ENCODE measurements at places on chromosomes 5 and 9.
A peak's percentile ranks its signal among the peaks of the same experiment; 100 is the strongest.

DNA sequence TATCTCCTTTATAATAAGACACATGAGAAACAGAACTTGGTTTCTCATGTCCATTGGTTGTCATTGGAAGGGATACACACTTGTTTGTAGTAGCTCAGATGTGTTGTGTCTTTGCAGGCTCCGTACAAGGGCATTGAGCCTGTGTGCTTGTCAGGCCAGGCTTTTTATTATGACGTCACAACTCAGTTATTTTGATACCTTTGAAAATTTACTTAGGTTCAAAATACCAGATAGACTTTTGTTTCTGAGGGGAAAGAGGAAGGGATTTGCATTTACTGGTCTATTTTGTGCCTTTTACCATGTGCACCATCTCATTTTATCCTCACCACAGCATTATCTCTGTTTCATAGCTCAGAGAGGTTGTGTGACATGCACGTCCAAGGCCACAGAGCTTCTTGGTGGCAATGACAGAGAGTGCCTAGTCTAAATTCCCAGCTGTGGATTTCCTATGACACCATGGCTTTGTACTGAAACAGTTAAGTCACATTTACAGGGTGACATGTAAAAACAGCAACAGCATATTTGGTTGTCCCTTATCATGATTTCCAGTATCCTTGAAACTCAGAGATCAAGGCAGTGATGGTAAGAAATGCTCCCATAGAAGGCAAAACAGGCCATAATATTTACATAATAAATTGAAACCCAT is 268.7 kb downstream of the AOPEP start:
- no peak for DNase-seq

DNA sequence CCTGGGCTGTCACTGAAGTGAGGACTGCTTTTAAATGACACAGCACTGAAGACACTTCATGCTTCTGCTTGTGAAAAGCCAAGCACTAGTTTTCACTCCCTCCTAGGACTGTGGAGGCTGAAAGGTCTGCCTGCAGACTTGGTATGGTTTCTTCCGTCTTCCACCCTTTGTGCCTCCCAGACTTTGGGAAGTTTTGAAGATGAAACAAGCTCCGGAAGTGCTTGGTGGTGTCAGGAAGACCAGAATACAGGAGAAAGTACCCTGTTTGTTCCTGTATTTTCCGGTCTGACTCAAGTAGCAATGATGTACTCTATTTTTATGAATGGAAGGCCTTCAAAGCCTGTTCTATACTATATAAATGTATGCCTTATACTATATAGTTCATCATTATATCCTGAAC is 222.7 kb downstream of the PDZD2 start:
- DNase-seq, result no peak

- no peak for DNase-seq
Observed at GRCh38 chr5:116418016-116418415, 156.6 kb downstream of the SEMA6A start.

GRCh38 chr5:158022393-158022792 is 163.4 kb upstream of the CLINT1 start:
- no peak for DNase-seq

- DNase-seq, result no peak
Observed at GRCh38 chr9:77221431-77221830, 44.1 kb downstream of the VPS13A start.

- peak; percentile 52 for DNase-seq
Observed at GRCh38 chr9:4596165-4596922, 65.8 kb upstream of the PLPP6 start.

- no peak for DNase-seq
Observed at GRCh38 chr5:62317810-62318209, 11.8 kb downstream of the KIF2A start.

- DNase-seq, result no peak
Observed at GRCh38 chr9:70036641-70037040, 7.0 kb upstream of the MAMDC2 start.

DNA sequence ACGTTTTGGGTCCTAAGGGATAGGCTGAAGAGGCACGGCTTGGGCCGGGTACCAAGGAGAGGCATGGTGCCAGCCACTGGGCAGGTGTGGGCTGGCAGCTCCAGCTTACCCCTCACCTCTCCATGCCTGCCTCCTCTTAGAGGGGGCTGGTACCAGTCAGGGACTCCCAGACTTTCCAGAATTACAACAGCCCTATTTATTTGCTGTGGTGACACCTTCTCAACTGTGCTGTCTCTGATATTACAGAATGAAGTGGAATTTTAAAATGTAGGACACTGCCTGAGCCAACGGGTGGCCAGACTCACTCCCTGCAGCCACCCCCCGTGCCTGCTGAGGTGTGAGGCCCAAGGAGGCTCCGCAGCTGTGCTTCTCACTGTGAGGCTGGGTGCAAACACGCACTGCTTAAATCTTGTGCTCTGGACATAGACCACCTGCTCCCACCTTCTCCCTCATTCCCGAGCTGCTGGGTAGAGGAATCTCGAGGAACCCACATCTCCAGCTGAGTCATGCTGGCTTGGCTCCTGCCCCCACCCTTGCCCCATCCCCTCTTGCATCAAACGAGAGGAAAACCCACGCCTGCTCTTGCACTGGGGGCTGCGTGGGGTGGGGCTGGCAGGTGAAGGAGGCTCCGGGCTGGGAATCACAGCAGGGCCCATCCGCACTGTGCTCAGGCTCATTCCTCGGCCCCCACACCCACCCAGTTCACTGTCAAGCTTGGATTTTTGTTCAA is 47.9 kb downstream of the PRRT1B start:
- DNase-seq, result no peak

DNA sequence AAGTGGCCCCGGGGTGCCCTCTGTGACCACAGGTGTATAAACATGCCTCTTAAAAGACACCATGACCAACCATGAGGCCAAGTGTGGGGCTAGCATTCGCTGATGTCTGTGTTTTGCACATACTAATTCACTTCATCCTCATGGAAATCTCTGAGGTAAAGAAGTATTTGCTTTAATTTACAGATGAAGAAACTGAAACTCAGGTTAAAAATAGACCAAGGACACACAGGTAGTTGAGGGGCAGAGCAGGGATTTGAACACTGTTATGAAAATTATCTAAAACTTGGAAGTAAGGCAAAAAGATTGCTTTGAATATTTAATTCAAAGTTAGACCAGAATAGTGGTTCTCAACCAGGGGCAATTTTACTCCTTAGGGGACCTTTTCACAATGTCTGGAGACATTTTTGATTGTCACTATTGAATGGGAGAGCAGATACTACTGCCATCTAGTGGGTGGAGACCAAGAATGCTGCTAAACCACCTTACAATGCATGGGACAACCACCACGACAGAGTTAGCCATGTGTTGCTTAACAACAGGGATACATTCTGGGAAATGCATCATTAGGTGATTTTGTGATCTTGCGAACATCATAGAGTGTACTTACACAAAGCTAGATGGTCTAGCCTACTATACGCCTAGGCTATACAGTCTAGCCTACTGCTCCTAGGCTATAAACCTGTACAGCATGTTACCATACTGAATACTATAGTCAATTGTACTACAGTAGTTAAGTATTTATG is 8.0 kb upstream of the FXN start:
- DNase-seq, result no peak

DNA sequence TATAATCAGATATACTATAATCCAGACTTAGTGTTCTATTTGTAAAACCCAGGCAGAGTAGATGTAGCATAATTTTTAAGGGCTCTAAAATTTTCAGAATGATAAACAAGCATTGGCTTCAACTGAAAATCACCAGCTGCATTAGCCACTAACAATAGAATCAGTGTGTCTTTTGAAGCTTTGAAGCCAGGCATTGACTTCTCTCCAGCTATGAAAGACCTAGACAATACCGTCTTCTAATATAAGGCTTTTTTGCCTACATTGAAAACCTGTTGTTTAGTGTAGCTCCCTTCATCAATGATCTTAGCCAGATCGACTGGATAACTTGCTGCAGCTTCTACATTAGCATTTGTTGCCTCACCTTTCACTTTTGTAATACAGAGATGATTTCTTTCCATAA is 1877.3 kb upstream of the ACO1 start:
- no peak for DNase-seq

GRCh38 chr5:2491846-2492245 is 259.6 kb downstream of the IRX2 start:
- DNase-seq, result no peak

GRCh38 chr5:59143926-59144333 is 561.1 kb downstream of the RAB3C start:
- DNase-seq, result no peak

DNA sequence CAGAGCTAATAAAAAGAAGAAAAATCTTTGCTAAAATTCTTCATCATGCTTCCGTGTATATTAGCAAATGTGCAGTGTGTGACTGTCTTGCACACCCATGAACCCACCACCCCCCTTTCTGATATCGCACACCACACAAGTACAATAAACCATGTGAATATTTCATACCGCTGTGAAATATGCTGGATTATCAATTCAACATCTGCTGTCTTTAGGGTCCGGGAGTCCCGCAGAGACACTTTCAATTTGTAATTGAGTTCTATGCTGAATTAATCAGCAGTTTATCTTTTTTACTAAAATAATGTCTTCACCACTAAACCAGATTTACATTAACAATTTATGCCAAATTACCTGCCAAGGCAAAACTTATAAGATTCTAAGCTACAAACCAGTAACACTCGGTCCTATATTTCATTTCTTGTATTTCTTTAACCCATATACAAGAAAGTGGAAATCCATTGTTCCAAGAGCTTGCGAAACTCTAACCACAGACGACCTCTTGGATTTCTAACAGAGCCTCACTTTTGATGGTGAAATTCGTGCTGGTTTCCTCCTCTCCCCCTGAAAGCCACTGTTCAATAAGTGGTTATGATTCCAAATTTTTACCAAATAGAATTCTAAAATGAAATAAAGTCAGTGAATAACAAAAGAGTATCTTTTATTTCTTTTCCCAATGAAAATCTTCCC is 44.2 kb downstream of the PSMB7 start:
- no peak for DNase-seq

GRCh38 chr5:181134259-181134658 is 3.3 kb upstream of the OR2V1 start:
- no peak for DNase-seq

DNA sequence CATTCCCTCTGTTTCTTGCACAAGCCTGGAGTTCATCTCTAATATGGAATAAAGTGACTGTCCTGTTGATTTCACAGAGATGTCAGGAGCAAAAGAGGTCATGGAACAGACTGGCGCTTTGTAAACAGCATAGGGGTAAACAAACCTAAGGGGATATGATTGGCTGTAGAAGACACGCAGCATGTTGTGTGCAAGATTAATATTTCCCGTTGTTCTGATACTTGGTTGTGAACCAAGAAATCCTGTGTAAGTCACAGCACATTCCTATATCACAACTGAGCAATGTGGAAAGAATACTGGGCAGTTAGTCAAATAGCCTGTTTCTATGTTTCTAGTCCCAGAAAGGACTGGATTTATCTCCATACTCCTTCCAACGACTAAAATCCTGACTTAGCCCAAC is 3.2 kb downstream of the ADAMTS12 start:
- no peak for DNase-seq

DNA sequence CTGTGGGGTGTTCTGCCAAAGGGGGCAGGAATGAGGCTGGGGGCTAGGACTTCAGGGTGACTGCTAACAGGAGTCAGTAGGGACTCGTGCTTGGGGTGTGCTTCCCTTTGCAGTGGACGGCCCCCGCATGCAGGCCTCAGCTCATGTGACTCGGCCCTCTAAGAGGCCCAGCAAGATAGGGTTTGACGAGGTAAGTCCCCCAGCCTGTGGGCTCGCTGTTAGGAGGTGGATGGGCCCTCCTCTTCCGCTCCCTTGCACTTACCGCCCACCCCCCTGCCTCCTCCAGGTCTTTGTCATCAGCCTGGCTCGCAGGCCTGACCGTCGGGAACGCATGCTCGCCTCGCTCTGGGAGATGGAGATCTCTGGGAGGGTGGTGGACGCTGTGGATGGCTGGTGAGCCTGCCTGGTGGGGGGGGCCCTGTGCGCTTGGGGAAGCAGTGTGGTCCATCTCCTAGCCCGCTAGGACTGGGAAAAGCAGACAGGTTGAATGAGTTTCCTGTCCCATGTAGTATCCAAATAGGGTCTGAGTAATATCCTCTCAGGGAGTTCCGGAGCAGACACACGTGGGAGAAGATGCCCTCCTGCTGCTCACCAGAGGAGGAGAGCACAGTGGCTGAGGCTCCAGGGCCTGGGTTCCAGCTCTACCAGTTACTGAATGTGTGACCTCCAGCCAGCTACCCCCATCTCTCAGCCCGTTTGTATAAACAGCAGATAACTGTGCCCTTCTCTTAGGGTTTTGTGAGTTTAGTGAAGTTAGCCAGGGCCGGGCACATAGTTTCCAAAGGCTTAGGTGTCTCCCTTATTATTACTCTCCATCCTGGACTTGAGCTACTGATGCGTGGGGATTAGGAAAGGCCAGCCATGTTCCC is 8.2 kb downstream of the CERCAM start:
- DNase-seq, result no peak

GRCh38 chr5:133499895-133500294 is 112.4 kb downstream of the FSTL4 start:
- no peak for DNase-seq

GRCh38 chr5:140111859-140112551 is 1.9 kb upstream of the PURA start:
- no peak for DNase-seq

DNA sequence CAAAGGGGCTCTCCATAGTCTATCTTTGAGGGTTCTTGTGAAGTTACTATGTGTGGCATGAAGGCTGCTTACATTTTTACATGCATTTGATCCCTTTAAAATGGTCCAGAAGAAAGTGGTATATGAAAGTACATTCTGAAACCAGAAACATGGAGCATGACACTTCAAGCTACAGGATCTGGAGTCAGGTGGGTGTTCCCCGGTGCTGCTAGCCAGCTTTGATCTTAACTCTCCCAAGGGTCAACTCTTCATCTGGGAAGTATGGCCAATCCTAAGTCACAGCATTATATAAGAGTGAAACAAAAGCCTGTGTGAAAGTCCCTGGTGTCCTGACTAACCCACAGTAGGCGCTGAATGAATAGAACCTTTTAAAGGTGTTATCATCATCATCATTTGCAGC is 91.0 kb upstream of the TAS2R1 start:
- no peak for DNase-seq

DNA sequence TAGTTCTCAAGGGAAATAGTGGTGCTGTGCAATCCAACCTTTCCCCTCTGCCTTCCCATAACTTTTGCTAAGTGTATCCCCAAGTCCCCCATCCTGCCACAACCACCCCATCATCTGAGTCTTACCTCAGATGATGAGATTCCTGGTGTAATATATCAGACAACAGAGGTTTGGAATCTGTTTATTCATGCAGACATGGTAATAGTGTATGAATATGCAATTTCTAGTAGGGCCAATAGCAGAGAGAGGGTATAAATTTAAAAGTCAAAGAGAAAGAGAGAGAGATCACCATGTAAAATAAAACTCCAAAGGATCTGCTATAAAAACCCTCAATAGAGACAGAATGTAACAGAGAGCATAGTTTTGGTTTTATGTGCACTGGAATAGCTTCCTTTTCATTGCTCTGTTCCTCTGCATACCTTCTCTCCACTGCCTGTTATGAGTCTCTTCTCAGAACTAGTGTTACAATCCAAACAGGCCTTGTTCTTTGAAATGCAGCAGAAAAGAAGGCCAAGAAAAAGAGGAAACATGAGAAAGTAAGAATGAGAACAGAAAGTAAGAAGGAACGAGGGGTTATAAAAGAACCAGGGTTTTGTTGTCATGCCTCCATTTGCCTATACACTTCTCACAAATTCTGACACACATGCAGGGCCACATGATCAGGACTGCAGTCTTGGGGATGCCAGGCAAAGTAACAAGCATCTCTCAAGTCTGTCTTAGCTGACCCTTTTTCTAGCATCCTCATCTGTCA is 278.0 kb downstream of the CETN3 start:
- DNase-seq, result no peak

All from ascending aorta (tissue), 2 donors.